ENCODE measurements at places on chromosomes 6 and 20.

GRCh38 chr20:3059489-3059888 lies 11.9 kb upstream of the OXT start:
- no peak for DNase-seq

DNA sequence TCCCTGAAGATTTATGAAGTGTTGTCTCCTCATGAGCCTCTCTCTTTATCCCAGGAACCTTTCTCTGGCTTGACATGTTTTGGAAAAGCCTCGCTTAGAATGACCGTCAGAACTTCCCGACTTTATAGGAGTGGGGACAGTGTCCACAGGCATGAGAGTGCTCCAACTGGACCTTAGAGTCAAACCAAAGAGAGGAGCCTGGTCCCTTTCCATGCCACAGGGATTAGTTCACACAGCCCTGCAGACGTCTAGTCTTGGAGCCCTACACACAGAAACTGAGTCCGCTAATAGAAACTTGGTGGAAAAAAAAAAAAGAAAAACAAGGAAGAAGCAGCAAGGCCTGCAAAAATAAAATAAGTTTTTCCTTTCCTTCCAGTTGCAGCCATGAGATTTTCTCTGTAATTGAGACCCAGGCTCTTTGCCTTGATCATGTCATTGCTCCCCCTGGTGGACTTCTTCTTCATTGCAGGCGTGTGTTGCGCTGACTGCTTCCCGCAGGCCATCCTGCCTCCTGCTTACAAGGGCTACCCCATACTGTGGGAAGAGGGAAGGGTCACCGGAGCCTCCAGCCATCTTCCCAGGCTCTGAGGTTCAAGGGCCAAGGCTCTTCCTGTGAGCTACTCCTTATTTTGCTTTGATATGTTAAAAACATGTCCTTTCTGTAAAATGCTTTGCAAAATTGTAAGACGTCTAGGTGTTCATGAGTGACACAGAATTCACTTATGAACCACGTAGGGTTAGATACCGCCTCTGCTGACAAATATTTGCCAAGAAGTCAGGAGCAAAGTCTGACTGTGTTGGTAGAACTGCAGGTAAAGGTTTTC lies 201.0 kb downstream of the UST start:
- peak; percentile 90 for DNase-seq

GRCh38 chr6:113120582-113121285 lies 736.4 kb upstream of the MARCKS start:
- peak; percentile 93 for DNase-seq

DNA sequence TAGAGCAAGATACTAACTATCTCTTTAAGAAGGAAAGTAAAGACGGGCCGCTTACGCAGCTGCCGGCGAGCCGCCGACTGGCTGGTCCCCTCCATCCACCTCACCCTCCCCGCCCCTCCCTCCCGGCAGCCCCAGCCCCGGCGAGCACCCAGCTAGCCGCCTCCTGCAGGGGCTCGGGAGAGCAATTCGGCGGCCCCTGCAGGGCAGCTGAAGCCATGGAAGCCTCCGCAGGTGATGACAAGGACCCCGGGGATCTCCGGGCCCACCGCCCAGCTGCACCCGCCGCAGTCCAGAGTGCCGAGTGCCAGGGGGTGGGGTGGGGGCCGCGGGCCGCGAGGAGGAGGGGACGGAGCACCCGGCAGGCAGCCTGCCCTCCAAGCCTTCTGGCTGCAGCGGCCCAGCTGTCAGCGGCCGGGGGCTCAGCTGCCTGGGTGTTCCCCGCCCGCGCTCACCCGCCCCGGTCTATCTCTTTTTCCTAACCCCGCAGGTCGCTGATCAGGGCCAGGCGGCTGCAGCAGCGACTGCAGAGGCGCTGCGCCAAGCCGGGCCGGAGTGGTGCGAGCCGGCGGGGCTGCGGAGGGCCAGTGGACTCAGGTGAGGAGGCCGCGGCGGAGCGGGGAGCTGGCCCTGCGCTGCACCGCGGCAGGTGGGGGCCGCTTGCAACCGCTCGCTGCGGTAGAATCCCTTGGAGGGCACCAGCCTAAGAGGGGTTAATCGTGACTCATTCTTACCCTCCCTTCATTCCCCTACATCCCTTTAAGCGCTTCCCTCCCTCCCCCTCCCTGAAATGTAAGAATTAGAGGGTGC lies at the start of gene SNPH:
Gene SNPH, plus strand, starts transcription at position 128 of the 807 bp plus-strand sequence. CDS start 29,946 bp downstream, outside the sequence.
- DNase-seq = peak; percentile 79

DNA sequence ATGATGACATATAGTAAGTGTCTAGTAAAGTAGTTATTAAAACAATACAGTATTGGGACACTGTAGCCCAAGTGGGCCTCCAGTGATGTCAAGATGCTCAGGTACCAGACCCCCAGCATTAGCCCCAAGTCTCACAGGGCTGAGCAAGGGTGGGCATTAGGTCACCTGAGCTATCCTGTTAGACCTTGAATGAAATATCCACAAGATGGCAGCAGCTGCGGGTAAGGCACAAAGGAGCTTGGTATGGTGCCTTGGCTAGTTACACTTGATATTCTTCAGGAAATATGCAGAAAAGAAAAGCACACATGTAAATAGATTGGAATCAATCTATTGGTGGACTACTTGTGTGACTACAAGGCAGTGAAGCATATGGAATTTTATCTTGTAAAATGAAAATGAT lies 701.8 kb upstream of the ADGRB3 start:
- no peak for DNase-seq

- DNase-seq = no peak
Observed at GRCh38 chr6:3392930-3393835, 63.7 kb downstream of the SLC22A23 start.

GRCh38 chr6:10951675-10952282 lies 64.9 kb downstream of the SYCP2L start:
- DNase-seq = peak; percentile 78

- no peak for DNase-seq
Observed at GRCh38 chr20:4061987-4062386, 46.6 kb upstream of the RNF24 start.

- DNase-seq = no peak
Observed at GRCh38 chr6:135266675-135267074, 85.6 kb downstream of the MYB start.

DNA sequence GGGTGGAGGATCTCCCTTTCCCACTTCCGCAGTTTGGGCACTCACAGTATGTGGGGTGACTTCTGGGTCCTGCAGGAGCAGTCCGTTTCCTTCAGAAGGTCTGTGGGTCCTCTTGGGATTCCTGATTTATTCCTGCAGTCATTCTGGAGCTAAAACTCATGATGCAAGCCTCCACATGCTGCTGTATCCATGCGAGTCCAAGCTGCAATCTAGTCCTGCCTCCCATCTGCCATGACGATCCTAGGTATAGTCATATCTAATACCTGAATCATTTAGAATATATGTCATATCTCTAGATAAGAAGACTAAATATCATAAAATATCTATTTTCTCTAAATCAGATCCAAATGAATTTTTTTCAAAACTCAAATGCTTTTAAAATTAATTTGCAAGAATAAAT lies 103.4 kb upstream of the AHI1 start:
- no peak for DNase-seq

DNA sequence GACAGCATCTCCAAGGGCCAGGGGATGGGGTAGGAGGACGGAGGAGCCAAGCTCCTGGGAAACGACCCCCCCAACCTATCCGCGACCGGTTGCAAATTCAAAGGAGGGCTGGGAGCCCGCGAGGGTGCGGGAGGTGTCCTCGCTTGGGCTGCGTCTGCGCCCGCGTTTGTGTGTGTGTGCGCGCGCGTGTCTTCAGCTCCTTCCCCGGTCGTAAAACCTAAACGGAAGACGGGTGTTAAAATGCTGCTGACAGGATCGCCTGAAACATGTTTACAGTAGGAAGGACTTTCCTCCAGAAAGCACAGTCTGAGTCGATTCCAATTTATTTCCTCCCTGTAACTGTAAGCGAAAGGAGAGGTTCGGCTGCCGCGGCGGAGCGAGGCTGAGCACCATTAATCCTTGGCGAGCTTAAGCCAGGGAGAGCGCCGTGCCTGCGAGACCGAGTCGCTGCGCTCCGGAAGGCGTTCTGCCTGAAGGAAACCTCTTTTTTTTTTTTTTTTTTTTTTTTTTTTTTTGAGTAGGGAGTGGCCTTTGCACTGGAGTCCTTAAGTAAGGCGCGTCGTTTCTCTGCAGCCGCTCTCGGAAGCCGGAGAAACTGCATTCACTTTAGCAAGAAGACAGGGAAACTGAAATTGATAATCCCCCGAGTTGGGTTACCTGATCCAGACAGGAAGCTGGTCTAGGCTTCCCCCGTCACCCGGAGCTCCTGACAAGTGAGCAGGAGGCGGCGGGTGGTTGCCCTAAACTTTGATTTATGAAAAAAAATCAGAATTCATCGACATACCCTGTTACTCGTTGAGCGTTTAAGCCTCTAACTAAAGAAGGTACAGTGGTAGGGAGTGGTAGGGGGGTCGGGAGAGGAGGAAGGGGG lies 4.8 kb upstream of the SOX4 start:
- peak; percentile 92 for DNase-seq

- DNase-seq = peak; percentile 49
Observed at GRCh38 chr20:49964964-49965780, 17.6 kb upstream of the SNAI1 start.

DNA sequence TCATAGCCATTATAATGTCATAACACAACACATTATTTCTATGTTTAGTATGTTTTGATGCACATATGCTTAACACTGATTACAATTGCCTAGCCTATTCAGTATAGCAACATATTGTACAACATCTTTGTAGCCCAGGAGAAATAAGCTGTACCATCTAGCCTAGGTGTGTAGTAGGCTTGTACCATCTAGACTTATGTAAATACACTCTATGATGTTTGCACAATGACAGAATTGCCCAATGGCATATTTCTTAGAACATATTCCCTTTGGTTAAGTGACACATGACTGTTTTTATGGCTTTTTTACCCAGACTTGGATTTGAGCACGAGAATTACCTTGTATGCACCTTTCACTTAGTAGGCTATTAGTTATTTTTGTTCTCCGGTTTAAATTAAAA lies 64.5 kb upstream of the HIVEP1 start:
- DNase-seq = no peak

GRCh38 chr6:113997116-113997515 lies 26.2 kb upstream of the HDAC2 start:
- DNase-seq = peak; percentile 88

DNA sequence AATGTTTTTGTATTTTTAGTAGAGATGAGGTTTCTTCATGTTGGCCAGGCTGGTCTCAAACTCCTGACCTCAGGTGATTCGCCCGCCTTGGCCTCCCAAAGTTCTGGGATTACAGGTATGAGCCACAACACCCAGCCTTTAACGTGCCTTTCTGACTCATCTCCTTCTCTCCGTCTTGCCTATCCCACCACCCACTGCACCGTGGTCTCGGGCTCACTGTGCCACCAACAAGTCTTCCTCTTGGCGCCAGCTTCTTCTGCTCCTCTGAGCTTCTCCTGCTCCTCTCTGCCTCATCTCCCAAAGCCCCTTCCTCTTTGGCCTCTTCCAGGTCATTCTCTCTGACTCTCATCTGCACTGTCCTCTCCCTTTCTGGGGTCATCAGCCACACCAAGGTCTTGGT lies 41.0 kb downstream of the TMEM242 start:
- no peak for DNase-seq

GRCh38 chr20:20079102-20079784 lies 26.9 kb downstream of the CFAP61 start:
- no peak for DNase-seq

GRCh38 chr20:59605601-59606364 lies 1.4 kb downstream of the PHACTR3 start:
- DNase-seq = no peak

DNA sequence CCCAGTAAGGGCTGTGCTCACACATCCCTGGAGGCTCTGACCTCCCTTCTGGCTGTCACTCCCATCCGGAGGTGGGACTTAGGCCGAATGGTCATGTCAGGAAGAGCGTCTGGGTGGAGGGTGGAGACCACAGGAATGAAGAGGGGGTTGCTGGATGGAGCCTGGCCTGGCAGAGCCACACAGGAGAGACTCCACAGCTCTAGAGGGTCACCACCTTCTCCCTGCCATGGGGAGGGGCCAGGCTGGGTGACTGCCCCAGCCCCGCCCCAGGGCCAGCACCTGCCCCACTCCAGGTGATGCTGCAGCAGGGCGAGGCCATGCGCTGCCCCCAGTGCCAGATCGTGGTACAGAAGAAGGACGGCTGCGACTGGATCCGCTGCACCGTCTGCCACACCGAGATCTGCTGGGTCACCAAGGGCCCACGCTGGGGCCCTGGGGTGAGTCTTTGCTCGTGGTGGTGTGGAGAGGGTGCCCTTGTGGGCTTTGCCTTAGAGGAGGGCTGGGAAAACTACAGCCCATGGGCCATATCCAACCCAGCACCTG lies 20.6 kb downstream of the RBCK1 start:
- DNase-seq = no peak

DNA sequence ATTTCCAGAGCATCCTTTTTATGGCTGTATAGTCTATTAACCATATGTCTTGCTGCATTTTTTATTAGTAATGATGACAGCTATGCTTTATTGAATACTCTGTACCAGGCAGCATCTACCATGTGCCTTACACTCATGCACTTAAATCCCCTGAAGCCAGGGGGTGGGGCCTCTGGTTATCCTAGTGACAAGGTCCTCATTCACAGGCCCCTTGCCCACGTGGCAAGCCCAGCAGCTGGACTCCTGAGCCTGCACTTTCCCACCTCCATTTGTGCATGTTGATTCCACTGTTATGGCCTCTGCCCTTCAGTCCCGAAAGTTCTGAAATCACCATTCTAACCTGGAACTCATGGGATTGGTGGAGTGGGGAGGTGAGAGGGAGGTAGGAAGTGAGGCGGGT lies 22.3 kb downstream of the ACTR5 start:
- DNase-seq = no peak

- no peak for DNase-seq
Observed at GRCh38 chr6:33189625-33190448, 2.4 kb downstream of the COL11A2 start.

DNA sequence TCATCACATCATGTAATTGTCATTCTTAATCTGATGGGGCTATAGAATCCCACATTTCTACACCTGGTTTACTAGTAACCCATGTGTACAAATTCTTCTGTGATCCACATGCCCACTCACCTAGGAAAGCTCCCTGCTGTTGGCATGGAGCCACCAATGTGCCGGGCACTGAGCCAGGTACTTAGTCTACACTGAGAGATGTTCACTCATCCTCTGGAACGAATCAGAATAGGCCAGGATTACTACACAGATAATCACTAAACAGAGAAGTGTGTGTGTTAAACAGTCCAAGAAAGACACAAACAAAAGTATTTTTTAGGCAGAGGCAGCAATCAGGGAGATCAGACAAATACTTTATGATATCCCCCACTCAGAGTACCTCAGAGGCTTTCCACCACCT lies 193.2 kb upstream of the VGLL2 start:
- DNase-seq = no peak
